Fibroblast of skin of right biceps (primary cell): ENCODE measurements at places on chromosomes 12 and 14.

DNA sequence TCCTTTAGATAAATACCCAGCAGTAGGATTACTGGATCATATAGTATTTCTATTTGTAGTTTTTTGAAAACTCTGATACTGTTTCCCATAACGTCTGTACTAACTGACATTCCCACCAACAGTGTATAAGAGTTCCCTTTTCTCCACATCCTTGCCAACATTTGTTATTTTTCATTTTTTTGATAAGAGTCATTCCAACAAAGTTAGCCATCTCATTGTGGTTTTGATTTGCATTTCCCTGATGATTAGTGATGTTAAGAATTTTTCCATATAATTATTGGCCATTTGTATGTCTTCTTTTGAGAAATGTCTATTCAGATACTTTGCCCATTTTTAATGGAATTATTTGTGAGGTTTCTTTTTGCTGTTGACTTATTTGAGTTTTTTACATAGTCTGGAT is 486.0 kb downstream of the FLRT2 start:
- peak; percentile 88 for DNase-seq

DNA sequence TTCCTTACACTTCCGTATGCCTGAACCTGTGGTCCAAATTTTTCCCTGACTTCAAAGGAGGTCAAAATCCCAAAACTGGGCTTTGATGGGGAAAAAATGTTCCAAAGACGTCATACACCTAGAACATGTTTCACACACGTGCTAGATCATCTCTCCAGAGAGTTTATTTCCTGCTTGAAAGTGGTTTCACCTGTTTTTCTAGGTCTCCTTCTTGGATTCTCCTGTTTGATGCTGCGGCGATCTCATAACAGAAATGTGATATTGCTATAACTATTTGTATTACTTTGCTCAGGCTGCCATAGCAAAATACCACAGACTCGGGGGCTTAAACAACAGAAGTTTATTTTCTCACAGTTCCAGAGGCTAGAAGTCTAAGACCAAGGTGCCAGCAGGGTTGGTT is 19.7 kb upstream of the TMCC3 start:
- peak; percentile 6 for DNase-seq

- peak; percentile 78 for DNase-seq
Measured at GRCh38 chr12:116210131-116210530, 67.4 kb downstream of the MED13L start.

DNA sequence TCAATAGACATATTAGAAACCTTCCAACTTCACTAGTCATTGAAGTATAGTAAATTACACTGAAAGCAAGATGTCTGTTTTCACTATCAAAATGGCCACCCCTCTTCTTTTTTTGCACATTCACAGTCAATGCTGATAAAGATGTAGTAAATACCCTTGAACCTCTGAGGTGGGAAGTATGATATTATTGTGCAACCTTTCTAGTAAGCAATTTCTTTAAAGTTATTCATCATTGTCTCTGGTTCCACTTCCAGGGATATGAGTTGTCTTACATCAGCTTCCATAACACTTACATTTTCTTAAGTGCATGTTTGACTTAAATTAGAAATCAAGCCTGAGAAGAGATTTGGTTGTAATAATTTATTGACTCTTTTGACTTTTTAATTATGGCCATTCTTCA is 453.9 kb upstream of the MGAT4C start:
- DNase-seq = peak; percentile 14

DNA sequence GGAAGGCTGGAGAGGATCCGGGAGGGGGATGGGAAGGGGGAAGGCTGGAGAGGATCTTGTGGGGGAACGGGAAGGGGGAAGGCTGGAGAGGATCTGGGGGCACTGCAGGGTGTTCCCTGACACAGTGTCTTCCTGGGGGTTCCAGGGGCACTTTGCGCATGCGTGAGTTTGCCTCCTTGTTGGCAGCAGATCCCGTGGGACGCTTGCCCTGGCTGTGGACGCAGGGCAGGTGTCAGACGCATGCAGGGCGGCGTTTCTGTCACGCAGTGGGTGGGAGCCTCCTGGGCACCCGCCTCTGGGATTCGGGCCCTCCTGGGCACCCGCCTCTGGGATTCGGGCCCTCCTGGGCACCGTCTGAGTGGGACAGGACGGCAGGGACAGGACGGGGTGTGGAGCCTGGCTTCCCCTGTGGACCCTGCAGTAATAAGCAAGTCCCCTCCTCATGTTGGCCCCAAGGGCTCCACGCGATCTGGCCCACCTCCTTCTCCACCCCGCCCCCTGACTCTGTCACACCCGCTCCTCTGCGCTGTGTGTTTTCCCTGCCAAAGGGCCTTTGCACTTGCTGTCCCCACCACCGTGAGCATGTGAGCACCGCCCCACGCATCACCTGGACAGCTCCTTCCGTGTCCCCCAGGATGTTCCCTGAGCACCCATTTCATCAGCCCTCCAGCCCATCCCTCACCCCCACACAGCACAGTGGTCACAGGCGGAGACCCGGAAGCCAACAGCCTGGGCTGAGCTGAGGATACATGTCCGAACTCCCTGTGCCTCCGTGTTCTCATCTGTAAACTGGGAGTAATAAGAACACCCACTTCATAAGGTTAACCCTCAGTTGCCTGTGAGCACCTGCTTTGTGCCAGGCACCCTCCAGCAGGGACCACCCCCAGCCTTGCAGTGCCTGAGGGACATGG is 4.4 kb downstream of the MMP17 start:
- DNase-seq = peak; percentile 63
